ENCODE measurements at places on chromosomes 3 and 15.
A peak's percentile ranks its signal among the peaks of the same experiment; 100 is the strongest.

DNA sequence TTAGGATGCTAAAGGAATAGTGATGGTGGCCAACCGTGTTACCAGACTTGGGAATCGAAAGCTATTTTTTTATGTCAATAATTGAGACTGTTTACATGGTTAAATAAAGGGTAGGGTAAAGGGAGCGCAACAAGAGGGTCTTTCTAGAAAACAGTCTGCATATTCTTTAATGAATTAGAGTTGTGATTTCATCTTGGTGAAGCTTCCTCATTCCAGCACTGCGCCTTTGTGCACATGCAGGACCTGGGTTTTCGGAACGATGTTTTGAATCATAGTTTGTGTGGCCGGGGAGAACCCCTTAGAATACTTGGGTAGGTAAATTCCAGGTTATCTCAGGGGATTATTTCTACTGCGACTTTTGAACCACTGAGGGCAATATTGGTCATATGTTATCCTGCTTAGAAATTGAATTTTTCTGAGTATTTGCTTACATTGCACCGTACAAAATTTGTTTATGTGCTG lies 1.3 kb downstream of the PIK3CA start:
- DNase-seq, result no peak

DNA sequence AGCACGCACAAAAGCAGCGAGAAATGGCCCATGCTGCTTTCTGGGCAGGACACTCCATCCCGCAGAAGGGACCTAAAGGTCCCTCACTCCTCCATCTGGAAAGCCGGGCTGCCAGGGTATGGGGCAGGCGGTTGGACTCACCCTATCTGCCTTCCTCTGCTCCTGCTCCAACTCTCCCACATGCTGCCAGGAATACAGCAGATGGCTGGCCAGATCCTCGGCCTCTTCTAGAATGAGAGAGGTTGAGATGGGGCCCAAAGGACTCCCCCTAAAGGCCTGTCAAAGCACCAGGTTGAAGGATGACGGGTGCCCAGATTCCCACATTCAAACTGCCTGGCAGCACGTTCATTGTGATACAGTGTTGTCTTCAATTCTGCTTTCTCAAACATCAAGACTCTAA lies 85.1 kb upstream of the C2CD4B start:
- DNase-seq, result no peak

DNA sequence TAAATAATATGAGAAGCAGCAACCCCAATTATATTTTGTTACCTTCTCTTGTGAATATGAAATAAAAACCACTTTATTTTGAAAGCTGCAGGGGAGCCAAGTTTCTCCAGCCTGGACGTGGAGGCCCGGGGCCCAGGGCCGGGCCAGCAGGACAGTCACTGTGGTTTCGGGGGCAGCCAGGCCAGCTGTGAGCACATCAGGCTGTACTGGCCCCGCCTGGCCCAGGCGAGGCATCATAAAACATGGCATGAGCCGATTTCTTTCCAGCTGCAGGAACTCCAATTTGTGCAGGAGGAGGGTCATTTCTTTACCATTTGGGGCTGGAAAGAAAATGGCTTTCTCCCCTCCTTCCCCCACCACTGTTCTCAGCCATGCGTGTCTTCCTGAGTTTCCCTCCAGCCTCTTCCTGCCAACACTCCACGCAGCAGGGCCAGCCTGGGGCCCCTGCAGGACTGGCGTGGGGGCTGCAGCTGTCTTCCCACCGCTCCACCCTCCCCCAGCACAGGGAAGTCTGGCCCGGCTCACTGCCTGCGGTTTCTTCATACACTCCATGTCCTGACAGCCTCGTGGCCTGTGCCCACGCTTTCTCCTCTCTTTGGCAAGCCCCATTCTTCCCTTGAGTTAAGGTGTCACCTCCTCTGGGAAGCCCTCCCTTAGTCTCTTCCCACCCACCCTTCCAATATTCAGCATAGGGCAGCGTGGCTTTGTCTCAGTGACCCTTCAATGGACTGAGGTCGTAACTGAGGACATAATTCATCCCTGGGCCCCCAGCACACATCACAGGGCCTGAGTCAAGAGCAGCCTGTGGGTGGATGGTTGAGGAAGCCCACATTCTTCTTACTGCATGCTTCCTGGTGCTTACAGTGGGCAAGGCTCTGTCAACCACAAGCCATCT lies 135.8 kb downstream of the CHSY1 start:
- no peak for DNase-seq

DNA sequence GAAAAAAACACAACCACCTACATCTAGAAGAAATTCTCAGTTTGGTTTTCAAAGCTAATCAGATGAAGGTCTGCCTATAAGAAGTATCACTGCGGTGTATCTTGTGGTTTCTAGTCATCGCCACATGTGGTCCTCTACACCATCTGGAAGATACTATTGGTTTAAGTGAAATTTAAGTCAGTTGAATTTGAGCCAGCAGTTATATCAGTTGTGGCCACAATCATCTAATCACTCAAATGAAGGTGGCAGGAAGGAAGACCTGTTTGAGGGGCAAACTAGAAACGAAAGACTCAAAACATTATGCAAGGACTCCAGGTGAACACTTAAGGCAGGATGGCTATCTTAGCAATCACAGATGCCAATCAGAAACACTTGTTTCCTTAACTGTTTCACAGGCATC lies 48.7 kb downstream of the ETV5 start:
- peak; percentile 65 for DNase-seq

- DNase-seq, result no peak
These were observed 97.4 kb downstream of the WNT7A start for GRCh38 chr3:13782501-13782900.

GRCh38 chr15:57554063-57554811 lies 37.5 kb upstream of the MYZAP start:
- no peak for DNase-seq

- no peak for DNase-seq
These were observed 8.5 kb downstream of the IP6K2 start for GRCh38 chr3:48708481-48708889.

- DNase-seq, result no peak
These were observed 505.2 kb downstream of the SHQ1 start for GRCh38 chr3:72343078-72343477.

- no peak for DNase-seq
These were observed 84.6 kb upstream of the ADAMTSL3 start for GRCh38 chr15:83569341-83569740.

- DNase-seq, result no peak
These were observed 93.3 kb upstream of the HACD2 start for GRCh38 chr3:123678108-123678511.

- DNase-seq, result no peak
These were observed 234.7 kb upstream of the CTDSPL start for GRCh38 chr3:37626736-37627565.
